ENCODE measurements at places on chromosomes 5 and 9.

DNA sequence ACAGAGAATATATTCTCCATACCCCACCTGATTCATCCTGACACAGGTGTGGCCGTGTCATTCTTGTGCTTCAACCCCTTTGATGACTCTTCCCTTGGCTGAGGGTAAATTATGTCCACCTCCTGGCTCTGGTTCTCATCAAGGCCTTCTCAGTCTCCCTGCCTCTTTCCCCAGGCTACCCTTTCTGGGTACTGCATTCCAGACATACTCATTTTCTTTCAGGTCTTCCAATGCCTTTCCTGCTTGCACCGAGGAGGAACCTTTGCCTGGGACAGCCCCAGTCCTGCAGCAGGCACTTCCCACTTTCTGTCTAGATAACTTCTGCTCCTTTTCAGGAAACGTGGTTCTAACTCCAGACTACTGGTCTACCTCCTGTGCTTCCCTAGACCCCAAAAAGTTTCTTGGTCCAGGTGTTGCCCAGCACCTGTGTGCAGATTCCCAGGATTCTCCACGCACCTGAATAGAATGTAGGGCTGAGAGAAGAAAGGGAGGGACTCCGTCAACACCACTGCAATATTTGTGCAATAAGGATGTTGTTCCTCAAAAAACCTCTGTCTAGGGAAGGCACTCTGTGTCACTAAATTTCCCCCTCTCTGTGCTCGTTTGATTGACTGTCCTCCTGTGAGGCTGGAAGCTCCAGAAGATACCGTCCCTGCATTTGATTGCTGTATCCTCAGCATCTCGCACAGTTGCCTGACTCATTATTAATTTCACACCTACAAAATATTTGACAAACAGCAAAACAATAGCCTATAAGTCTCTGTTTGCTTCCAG, 255.4 kb upstream of the NFIL3 start:
- DNase-seq = no peak

GRCh38 chr9:128304136-128304970, 17.9 kb downstream of the TRUB2 start:
- no peak for DNase-seq

- DNase-seq = no peak
Measured at GRCh38 chr5:73454379-73455036, 5.9 kb upstream of the FOXD1 start.

- no peak for DNase-seq
Measured at GRCh38 chr9:123389698-123390097, 33.7 kb downstream of the CRB2 start.

DNA sequence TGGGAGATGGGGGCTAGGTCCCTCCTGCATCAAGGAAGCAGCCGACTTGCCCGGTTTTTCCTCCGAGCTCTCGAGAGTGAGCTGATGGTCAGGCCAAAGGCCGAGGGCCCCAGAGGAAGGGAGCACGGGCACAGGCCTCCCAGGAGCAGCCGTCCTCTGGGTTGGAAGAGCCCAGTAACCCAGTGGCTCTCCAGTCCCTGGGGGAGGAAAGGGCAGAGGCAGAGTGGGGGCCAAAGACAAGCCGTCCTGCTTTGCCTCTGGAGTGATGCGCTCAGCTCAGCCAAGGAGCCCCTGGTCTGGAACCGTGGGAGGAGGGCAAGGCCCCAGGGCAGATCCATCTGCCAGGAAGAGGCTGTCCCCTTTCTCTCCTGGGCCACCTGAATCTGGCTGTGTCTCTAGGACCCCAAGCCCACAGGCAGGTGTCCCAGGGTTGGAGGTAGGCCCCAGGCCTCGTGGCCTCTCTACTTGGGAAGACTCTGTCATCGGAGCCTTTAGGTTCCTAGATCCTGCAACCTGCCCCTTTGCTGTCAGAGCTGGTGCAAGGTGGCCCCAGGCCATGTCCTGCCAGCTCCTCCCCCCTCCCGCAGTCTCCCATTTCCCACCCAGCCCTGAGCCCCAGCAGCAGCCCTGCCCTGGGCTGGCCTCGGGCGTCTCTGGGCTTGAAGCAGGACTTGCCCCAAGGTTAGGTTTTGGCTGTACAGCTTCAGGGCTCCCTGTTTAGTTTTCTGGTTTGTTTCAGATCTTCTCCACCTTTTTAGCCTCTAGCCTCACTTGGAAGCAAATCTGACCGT, 224.1 kb downstream of the CACNA1B start:
- no peak for DNase-seq

- no peak for DNase-seq
Measured at GRCh38 chr5:40204144-40204543, 475.6 kb upstream of the PTGER4 start.

- DNase-seq = no peak
Measured at GRCh38 chr9:89442981-89443814, 54.7 kb downstream of the SEMA4D start.

GRCh38 chr5:171961117-171961516, 45.3 kb downstream of the FBXW11 start:
- no peak for DNase-seq

DNA sequence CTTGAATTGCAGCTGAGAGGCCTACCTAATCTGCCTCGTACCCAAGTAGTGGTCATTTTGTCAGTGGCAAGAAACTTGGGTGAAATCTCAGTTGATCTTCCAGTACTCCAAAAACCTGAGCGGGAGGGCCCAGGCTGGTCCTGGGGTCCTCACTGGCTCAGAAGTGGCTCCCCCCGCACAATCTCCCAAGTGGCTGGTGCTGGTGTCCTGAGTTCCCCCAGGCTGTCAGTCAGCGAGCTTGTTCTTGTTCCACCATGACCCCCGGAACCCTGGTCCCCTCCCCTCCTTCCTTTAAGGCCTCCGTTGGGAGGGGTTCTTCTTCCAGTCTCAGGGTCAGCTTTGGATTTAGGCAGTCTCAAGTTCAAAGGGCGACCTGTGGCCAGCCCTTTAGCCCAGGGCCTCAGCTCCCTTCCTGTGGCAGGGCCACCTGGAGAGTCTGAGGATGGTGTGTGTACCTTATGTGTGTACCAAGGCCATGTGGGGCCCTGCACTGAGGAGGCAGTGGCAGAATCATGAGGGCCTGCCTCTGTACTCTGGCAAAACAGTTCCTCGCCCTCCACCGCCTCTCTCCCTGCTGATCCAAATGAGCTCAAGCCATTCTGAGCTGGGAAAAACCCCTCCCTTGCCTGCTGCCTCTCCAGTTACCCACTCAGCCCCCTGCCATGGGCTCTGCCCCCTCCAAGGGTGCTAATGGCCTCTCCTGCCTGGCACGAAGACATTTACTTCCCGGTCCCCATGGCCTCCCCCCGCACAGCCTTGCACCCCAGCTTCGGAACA, 4.5 kb upstream of the DBN1 start:
- DNase-seq = no peak

DNA sequence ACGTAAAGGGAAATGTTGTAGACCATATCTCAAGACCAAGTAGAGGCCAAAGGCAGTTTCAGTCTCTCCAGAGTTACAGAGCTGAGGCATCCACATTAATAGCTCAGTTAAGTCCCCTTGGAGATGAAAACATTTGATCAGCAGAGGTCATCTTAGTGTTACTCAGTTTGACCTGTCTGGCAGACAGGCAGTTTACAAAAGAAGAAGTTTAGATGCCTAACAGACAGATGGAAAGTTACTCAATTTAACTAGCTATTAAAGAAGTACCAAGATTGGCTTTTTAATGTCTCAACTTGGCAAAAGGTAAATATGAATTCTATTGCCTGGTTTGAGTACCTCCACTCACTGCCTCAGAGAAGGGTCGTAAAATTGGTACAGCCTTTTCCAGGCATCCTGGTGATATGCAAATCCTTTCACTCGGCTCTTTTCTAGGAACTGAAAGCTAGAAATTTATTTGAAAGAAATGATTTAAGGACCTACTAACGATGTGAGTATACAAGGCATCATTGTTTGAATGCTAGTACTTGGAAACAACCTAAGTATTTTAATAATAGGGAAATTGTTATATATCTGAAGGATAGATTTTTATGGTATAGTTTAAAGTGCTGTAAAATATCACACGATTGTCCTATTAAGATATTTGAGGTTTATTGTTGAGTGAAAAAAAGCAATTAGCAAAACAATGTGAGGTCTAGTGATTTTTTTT, 14.8 kb downstream of the ACO1 start:
- no peak for DNase-seq

DNA sequence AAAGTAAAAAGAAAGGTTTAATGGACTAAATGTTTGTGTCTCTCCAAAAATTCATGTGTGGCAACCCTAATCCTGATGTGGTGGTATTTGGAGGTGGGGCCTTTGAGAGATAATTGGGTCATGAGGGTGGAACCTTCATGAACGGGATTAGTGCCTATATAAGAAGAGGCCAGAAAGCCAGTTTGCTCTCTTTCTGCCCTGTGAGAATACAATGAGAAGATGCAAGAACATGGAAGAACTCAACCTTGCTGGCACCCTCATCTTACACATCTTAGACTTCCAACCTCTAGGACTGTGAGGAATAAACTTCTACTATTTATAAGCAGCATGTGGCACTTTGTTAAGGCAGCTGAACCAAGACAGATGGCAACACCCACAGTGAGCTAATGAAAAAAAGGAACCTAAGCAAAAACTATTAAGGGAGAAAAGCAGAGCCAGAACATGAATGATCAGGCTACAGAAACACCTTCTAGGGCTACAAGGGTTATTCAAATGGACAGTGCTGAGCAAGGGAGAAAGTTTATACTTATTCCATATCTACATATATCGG, 159.5 kb downstream of the PLK2 start:
- no peak for DNase-seq

DNA sequence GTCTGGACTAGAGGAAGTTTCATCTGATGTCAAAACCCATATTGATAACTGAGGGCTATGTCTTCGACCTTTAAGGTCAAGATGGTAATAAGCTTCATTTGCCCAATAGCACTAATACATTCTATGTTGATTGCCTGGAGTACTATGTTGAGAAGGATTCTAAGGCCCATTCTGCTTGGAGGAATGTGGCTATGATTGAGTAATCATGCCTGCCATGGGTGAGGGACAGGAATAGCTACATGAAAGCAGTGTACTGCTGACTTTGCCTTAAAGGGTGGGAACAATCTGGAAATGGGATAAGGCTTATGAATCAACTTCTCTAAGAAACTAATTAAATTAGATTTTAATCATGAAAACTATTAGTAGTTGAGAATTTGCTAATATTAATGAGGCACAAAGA, 13.6 kb downstream of the NNT start:
- DNase-seq = no peak

- DNase-seq = no peak
Measured at GRCh38 chr5:9354336-9355081, 191.4 kb downstream of the SEMA5A start.

GRCh38 chr5:111998871-111999270, 241.9 kb upstream of the NREP start:
- no peak for DNase-seq

DNA sequence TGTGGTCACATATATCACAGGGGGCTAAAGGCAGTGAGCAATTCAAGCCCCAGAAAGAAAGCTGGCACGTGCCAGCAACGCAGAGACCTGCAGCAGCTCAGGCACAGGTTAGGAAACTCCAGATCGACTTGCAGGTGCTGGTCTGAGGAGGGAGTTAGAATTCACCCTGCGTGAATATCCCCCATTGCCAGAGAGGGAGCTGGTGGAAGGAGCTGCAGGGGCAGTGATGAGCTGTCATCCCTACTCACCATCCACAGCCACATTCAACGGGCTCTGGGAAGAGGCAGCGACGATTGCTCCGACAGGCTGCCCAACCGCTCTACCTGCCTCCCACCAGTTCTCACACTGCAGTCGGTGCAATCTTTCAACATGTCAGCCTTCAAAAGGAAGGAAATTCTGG, 40.8 kb upstream of the CLK4 start:
- no peak for DNase-seq

- no peak for DNase-seq
Measured at GRCh38 chr5:67095346-67096171, 101.0 kb downstream of the CD180 start.

- no peak for DNase-seq
Measured at GRCh38 chr9:133476036-133476931, 2.6 kb downstream of the SLC2A6 start.

DNA sequence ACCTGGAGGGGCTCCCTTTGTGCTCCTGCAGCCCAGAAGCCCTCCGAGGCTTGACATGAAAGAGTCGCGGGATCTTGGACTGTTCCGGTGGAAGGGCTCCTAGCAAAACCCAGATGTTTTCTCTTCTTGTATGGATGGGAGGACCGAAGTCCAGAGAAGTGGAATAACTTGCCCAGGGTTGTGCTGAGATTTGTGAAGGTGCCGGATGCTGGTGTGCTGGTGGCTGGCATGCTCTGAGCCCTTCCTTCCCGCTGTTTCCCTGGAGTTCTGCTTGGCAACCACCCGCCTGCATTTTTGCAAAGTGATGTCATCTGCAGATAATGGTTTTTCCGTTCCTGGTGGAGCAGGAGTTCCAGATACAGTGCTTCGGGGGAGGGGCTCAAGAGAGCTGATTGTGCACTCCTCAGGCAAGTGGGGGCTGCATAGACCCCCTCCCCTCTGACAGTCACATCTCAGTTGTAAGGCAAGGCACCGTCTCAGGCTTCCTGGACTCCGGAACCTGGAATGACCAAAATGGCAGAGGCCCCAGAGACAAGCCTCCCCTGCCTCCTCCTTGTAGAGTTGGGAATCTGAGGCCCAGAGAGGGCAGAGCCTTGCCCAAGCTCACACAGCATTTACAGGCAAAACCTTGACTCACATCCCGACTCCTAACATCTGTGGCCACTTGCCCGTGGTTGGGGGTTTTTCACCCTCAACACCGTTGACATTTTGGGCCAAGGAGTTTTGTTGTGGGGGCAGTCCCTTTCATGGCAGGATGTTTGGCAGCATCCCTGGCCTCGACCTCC, 157.0 kb downstream of the RGS3 start:
- no peak for DNase-seq

DNA sequence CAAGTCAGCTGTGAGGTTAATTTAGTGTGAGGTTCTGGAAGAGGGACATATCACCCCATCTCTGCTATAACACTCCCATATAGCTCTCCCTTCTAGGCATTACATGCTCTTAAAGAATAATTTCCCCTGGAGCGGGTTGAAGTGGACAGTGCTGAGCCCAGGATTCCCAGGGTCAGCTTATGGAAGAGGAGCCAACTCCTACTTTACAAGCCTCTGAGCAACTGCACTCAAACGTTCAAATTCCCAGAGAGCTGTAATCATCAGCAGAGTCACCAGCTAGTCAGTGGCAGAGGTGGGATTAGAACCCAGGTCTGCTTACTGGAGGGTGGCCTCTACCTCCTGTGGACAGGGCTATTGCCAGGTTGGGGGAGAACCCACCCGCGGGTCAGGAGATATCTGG, 1.4 kb downstream of the NEURL1B start:
- no peak for DNase-seq

DNA sequence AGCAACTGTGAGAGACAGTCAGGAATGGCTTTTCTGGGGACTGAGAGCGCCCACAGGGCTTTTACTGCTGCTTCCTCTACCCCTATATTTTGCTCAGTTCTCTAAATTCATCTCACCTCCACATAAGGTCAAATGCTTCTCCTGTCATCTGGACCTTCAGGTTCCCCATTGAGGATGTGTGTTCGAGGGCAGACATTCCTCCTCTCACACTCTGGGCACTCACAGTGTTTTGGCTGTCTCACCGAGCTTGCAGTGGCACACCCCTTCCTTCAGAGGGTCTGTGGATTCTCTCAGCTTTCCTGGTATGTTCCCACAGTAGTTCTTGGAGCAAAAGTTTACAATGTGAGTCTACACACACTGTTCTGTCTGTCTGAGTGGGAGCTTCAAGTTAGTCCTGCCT, 127.8 kb upstream of the GLRA1 start:
- no peak for DNase-seq
